SHP77 (cell line): ENCODE measurements at places on chromosomes 11 and 22.

GRCh38 chr11:93025558-93026255 is 56.3 kb downstream of the MTNR1B start:
- no peak for DNase-seq

GRCh38 chr11:71247551-71248250 is 4.7 kb downstream of the SHANK2 start:
- DNase-seq: no peak

DNA sequence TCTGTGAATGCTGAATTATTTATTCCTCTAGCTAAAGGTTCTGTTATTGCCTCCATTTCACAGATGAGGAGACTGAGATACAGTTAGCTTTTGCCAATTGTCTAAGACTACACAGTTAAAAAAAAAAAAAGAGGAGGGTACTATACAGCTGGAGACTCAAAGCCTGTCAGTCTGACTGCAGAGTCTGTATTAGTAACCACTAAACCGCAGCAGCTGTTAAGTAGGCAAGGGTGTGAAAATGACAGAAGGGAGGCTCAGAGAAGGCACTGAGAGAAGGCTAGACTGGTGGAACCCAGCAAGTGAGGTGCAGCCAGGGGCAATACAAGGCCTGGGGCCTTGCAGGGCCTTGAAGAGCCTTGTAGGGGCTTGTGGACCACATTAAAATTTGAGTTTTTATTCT is 181.2 kb downstream of the CSNK2A3 start:
- DNase-seq: no peak

- no peak for DNase-seq
Measured at GRCh38 chr22:28896611-28897010, 13.2 kb downstream of the ZNRF3 start.

- no peak for DNase-seq
Measured at GRCh38 chr11:131423688-131424087, 53.3 kb downstream of the NTM start.
